ENCODE measurements at places on chromosomes 2 and 18. TPM values are rescaled to one million over a fixed set of nuclear protein-coding genes. Genes with fewer than 3 reads are reported as not detected.

The PRSS56 gene
- total RNA-seq, result not detected

The PLB1 gene
- total RNA-seq, result 2.4 TPM

The DAPL1 gene
- total RNA-seq, result 5.1 TPM

The TOGARAM2 gene
- 0.94 TPM for total RNA-seq

The PRKD3 gene
- 17.2 TPM for total RNA-seq

DNA sequence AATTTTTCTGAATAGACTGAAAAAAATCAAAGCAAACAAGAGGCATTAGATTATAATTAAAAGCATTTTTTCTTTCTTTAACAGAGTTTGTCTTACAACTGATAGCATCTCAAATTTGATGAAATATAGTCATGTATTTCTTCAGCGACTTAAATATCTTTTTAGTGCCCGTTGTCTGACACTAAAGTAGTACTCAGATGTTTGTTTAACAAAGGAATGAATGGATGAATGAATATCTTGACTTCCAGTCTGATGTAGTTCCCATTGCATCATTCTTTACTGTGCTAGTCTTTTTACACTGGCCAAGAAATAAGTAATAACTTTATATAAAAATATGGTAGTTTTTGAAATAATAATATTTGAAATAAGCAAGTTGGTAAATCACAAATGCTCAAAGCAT, 111.1 kb downstream of the TTC27 start:
- no peak overlapping the region for H3K27ac ChIP-seq
- DNase-seq, result no peak
- H3K4me3 ChIP-seq, result no peak overlapping the region
- H3K27me3 ChIP-seq, result no peaks in the 10 kb centered on the region
- no peaks in the 10 kb centered on the region for H3K4me1 ChIP-seq
- H3K36me3 ChIP-seq, result no peaks in the 10 kb centered on the region

- peak; percentile 54 for DNase-seq
- H3K4me3 ChIP-seq, result no peak overlapping the region
- H3K27ac ChIP-seq, result no peak overlapping the region
- H3K27me3 ChIP-seq, result no peaks in the 10 kb centered on the region
- peaks cover 2% of the 10 kb centered on the region for H3K4me1 ChIP-seq
Measured at GRCh38 chr2:96685577-96686459, 43.3 kb downstream of the FER1L5 start.

GRCh38 chr18:44341759-44342158, 338.9 kb upstream of the SETBP1 start:
- no peak overlapping the region for H3K4me3 ChIP-seq
- H3K4me1 ChIP-seq, result no peaks in the 10 kb centered on the region
- no peaks in the 10 kb centered on the region for H3K27me3 ChIP-seq
- no peak for DNase-seq
- no peaks in the 10 kb centered on the region for H3K36me3 ChIP-seq
- H3K27ac ChIP-seq, result no peak overlapping the region

- no peak overlapping the region for H3K4me3 ChIP-seq
- H3K4me1 ChIP-seq, result peaks cover 9% of the 10 kb centered on the region
- no peaks in the 10 kb centered on the region for H3K27me3 ChIP-seq
Measured at GRCh38 chr2:182817558-182817957, 48.9 kb downstream of the FRZB start.

DNA sequence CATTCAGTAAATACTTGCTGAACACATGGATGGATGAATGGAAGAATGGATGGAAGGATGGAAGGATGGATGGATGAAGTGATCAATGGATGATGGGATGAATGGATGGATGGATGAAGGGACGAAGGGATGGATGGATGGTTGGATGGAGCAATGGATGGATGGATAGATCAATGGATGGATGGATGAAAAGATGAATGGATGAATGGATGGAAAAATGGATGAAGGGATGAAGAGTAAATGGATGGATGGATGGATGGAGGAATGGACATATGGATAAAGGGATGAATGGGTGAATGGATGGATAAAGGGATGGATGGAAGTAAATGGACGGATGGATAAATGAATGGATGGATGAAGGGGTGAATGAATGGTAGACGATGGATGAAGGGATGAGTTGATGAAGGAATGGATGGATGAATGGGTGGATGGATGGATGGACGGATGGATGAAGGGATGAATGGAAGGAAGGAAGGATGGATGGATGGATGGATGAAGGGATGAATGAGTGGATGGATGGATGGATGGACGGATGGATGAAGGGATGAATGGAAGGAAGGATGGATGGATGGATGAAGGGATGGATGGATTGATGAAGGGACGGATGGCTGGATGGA, 13.9 kb upstream of the ID2 start:
- H3K36me3 ChIP-seq, result no peaks in the 10 kb centered on the region
- no peak overlapping the region for H3K4me3 ChIP-seq
- H3K27ac ChIP-seq, result no peak overlapping the region
- no peaks in the 10 kb centered on the region for H3K4me1 ChIP-seq

- no peak overlapping the region for H3K27ac ChIP-seq
- no peaks in the 10 kb centered on the region for H3K36me3 ChIP-seq
- H3K4me3 ChIP-seq, result no peak overlapping the region
- DNase-seq, result no peak
- no peaks in the 10 kb centered on the region for H3K4me1 ChIP-seq
- no peaks in the 10 kb centered on the region for H3K27me3 ChIP-seq
Measured at GRCh38 chr2:196131949-196132925, 39.1 kb downstream of the STK17B start.

DNA sequence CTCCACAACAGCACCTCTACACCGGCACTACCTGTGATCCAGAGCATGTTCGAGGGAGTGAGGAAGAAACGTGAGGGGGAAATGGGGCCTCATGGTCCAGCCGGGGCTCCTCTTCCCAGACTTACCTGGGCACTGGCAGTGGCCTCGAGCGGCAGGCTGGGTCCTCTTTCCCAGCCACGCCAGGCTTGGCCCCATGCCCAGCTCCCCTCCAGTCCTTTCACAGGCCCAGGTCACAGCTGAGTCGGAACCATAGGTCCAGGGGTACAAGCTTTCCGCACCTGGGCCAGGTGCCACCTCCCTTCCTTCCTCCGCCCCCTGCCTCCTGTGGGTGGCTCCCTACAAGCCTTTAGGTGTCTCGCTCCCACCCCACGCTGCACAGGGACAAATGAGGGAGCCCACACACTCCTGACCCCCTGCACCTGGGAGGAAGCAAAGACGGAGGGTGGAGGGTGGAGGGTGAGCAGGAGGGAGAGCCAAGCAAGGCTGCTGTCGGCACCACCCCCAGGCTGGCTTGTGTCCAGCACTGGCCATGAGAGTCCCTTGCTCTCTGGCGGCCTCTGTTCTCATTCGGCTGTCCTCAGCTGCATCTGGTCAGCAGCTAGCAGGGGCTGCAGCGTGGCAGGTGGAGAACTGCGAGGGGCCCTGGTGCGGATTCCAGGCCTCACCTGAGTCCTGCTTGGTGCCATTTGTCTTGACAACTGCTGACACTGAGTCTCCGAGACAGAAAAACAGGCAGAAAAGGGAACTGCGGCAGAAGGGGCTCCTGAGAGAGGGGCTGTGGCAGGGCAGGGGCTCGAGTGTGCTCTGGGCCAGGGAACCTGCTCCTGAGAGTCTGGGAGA, 26.8 kb downstream of the ADRA2B start:
- no peaks in the 10 kb centered on the region for H3K36me3 ChIP-seq
- no peak overlapping the region for H3K4me3 ChIP-seq
- H3K27me3 ChIP-seq, result no peaks in the 10 kb centered on the region
- peak; percentile 60 for DNase-seq
- no peaks in the 10 kb centered on the region for H3K4me1 ChIP-seq
- H3K27ac ChIP-seq, result no peak overlapping the region

GRCh38 chr18:48152549-48152948, 222.1 kb upstream of the SMAD2 start:
- DNase-seq, result no peak
- H3K4me3 ChIP-seq, result no peak overlapping the region
- H3K36me3 ChIP-seq, result no peaks in the 10 kb centered on the region
- H3K27me3 ChIP-seq, result no peaks in the 10 kb centered on the region
- no peak overlapping the region for H3K27ac ChIP-seq
- H3K4me1 ChIP-seq, result no peaks in the 10 kb centered on the region

GRCh38 chr18:23585007-23585871, 1.1 kb downstream of the NPC1 start:
- H3K4me1 ChIP-seq, result no peaks in the 10 kb centered on the region
- H3K27me3 ChIP-seq, result no peaks in the 10 kb centered on the region
- peak overlapping the region; percentile 84 for H3K4me3 ChIP-seq
- peak overlapping the region; percentile 99 for H3K27ac ChIP-seq
- no peak for DNase-seq

DNA sequence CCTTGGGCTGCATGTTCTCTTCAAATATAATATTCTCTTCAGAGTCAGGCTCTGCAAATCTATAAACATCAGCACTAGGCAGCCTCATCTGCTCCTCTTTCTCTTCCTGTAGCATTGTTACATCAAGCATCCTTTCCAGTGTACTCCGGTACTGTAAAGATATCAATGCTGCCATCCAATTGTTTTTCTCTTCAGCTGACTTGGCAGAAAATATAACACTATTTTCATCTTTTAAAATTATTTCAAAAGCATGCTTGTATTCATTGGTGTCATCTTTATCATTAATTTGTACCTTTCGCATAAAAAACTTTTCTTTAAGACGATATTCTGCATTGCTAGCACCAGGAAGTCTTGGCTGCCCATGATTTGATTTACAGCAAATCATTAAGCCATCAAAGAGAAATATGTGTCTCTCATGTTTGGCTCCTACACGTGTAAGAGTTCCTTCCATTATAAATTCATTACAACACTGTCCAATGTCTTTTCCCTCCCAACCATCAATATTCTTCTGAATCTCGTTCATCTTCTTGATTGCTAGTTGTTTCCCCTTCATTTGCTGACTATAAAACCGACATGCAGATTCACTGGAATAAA, 98.1 kb downstream of the SOS1 start:
- DNase-seq, result no peak
- H3K36me3 ChIP-seq, result peaks cover 6% of the 10 kb centered on the region
- no peak overlapping the region for H3K4me3 ChIP-seq
- no peaks in the 10 kb centered on the region for H3K4me1 ChIP-seq
- H3K27me3 ChIP-seq, result no peaks in the 10 kb centered on the region

DNA sequence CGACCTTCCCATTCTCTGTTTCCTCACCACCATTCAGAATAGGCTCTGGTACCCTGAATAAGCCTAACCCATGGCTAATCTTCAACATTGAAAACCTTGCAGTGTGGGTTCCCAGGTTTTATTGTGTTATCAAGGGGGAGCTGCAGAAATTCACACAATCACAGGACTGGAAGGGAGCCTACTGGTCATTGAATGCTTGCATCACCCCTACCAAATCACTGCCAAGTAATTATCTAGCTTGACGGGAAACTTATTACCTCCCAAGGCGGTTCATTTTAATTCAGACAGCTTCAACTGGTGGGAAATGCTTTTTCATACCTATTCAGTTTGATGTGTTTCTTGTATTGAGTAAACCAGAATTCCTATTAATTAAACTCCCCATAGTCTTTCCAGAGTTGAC, 33.6 kb upstream of the EFEMP1 start:
- no peak overlapping the region for H3K4me3 ChIP-seq
- H3K27me3 ChIP-seq, result no peaks in the 10 kb centered on the region
- no peaks in the 10 kb centered on the region for H3K4me1 ChIP-seq
- DNase-seq, result no peak
- H3K27ac ChIP-seq, result no peak overlapping the region

- H3K4me3 ChIP-seq, result no peak overlapping the region
- no peak for DNase-seq
- H3K4me1 ChIP-seq, result no peaks in the 10 kb centered on the region
- H3K27me3 ChIP-seq, result no peaks in the 10 kb centered on the region
Measured at GRCh38 chr2:26223018-26223417, 21.4 kb downstream of the HADHA start.

- no peaks in the 10 kb centered on the region for H3K36me3 ChIP-seq
- no peaks in the 10 kb centered on the region for H3K4me1 ChIP-seq
- no peak overlapping the region for H3K4me3 ChIP-seq
Measured at GRCh38 chr2:66058675-66059074, 376.2 kb upstream of the MEIS1 start.

DNA sequence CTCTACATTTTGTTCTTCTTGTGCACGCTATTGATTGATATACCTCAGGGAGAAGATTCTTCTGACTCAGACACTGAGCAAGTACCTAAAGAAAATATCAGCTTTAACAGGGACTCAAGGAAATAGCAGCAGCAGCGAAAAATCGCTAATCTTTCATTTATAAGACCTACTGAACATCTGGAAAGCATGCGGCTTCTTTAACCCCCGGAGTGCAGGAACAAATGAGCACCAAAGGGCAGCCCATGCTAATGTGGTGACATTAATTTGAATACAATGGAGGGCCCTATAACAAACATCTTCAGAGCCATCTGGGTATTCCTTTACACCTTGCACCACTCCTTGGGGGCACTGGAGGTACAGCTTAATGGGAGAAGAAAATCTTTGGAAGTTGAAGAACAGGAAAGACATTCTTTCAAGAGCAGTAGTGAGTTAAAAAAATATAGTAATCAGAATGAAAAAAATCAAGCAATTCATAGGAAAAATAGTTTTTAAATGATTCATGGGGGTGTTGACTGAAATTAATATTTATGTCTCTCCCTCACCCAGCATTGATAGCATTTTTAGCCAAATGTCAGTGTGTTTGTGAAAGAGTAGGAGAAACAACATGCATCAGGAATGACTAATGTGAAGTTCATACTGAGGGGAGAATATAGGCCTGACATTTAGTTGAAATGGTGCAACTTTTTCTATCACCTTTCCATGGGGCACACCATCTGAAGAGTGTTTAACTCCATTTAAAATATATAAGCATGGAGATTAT, 281.7 kb downstream of the HRH4 start:
- no peak overlapping the region for H3K4me3 ChIP-seq
- no peaks in the 10 kb centered on the region for H3K36me3 ChIP-seq
- no peaks in the 10 kb centered on the region for H3K4me1 ChIP-seq
- DNase-seq, result no peak

DNA sequence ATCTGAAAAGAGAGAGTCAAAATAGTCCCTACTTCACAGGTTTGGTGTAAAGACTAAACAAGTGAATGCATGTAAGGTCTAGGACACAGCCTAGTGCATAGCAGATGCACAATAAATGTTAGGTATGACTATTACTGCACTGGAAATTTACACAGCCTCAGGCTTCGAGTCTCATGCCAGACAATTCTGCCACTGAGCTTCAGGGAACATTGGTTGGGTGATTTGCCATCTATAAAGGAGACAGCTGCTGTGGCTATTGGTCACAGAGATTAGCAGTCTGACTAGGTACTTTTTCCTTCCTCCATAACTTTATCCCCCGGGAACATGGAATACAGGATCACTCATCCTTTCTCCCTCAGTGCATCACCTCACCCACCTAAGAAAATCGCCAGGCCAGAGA, 89.2 kb downstream of the FAM124B start:
- no peak overlapping the region for H3K27ac ChIP-seq
- H3K4me1 ChIP-seq, result no peaks in the 10 kb centered on the region
- H3K36me3 ChIP-seq, result no peaks in the 10 kb centered on the region
- no peaks in the 10 kb centered on the region for H3K27me3 ChIP-seq
- H3K4me3 ChIP-seq, result no peak overlapping the region
- no peak for DNase-seq

- H3K36me3 ChIP-seq, result peaks cover 15% of the 10 kb centered on the region
- H3K4me1 ChIP-seq, result no peaks in the 10 kb centered on the region
- no peak overlapping the region for H3K4me3 ChIP-seq
- no peaks in the 10 kb centered on the region for H3K27me3 ChIP-seq
- no peak for DNase-seq
Measured at GRCh38 chr2:15471606-15472005, 89.5 kb downstream of the NBAS start.
